Spinal cord (tissue), 10 donors: ENCODE measurements at places on chromosomes 2 and 18. TPM values are rescaled to one million over a fixed set of nuclear protein-coding genes. Genes with fewer than 3 reads are reported as not detected.

Gene REG3G
- 0.50 TPM for total RNA-seq

DNA sequence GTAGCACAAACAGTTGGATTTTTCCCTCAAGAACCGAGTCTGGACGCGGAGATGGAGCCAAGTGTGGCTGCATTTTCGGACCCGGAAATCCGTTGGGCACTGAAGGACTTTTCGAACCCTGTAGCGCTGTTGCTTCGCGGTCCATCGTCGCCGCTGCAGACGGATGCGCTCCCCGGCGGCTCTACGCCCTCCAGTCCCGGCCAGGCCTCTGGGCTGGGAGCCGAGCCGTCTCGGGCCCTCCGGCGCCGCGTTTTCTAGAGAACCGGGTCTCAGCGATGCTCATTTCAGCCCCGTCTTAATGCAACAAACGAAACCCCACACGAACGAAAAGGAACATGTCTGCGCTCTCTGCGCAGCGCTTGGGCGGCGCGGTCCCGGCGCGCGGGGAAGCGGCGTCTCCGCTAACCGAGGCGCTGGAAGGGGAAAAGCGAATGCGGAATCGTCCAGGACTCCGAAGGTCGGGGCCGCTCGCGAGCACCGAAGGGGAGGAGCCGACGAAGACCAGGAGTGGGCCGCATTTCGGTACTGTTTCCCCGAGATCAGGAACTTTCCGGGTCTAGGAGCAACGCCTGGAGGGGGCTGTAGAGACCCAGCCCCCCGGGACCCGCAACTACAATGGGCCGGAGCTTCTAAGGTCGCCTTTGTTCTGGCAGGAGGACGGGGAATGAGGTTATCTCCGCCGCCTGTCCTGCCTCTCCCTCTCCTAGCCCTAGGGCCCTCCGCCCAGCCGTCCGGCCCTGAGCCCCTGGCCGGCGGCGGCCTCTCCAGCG is 3.2 kb downstream of the EMX1 start:
- DNase-seq, result peak; percentile 58

DNA sequence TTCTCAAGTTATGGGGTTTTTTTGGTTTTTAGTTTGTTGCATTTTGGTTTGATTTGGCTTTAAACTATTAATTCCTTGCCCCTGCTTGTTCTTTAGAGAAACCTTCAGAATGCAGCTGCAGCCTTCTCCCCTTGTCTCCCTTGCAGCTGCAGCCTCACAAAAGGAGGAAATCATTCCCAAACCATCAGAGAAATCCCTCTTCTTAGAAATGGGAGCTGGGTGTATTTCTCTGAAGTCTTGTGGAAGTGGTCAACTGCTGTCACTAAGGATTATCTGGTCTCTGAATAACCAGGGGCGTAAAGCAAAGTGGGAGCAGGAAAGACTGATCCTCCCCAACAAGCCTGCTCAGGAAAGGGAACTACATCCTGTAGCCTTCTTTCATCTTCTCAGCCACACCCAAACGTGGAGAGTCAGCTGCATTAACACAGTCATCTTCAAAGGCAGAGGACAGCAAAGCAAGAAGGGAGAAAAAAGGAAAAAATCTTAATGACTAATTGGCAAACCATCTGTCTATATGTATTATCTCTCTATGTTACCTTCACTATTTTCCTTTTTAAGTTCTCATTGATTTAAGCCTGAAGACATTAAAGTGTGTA is 1834.1 kb upstream of the PIK3C3 start:
- DNase-seq, result no peak

DNA sequence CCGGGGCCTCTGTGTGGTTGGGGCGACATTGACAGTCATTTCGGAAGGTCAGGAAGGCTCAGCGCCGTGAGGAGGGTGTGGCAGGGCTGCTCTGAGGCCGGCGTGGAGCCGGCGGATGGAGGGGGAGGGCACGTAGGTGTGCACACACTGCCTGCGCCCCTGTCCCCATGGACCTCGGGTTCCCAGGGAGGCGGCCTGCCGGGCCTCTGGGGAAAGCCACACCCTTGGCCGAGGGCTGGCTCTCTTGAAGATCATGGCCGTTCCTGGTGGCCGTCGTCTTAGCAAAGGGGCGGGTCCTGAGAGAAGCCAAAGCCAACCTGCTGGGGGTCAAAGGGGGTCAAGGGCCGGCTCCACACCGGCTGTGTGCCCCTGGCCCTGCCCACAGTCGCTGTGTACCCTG is 11.9 kb downstream of the GPC1 start:
- no peak for DNase-seq

Gene SH2D6
- total RNA-seq, result not detected

Gene ABCB11
- total RNA-seq, result 0.66 TPM

DNA sequence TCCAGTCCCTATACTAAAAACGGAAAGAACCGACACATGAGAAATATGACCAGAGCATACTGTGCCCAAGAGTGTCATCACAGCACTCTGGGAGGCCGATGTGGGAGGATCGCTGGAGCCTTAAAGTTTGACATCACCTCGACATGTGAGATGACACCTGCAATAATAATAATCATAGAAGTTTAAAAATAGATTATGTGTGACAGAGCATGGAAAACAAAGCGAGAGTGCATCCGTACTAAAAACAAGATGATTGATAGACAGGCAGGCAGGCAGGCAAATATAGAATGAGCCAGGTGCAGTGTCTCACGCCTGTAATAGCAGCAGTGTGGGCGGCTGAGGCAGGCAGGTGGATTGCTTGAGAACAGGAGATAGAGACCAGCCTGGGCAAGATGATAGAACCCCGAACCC is 114.8 kb upstream of the ANKRD30BL start:
- DNase-seq, result no peak

Gene LHCGR
- total RNA-seq, result 0.66 TPM

Gene CTAGE1
- total RNA-seq, result not detected

Gene TRIM43
- total RNA-seq, result 0.59 TPM

DNA sequence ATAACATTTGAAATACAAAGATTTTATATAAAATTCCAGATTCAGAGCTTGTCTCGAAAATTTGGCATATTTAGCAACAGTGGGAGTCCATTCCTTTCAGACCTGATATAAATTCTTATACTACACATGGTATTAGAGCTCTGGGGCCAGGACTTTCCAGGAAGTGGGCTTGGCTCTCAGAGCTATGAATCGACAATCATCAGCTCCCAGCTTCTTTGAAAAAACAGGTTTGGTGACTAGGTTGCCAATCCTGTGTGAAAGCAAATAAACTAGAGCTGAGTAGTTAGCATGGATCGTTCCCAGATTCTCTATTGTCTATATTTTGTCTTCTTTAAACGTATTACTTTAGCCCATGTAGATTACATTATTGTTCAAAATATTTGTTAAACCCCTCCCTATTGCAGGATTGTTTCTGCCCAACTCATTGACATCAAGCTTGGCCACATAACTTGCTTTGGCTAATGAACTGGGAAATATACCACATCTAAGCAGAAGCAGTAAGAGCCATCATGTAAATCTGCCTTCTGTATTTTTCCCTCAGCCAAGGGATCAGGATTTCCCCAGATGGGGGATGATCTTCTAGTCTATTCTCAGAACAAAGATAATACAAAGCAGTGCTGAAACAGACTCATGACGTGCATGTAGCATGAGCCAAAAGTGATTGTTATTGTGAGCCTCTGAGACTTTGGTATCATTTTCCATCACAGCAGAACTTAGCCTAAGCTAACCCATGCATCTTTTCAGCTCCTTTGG is 105.4 kb downstream of the KCNH7 start:
- peak; percentile 6 for DNase-seq

Gene EFHD1
- total RNA-seq, result 13.7 TPM

Gene SLC14A1
- 19.4 TPM for total RNA-seq

GRCh38 chr2:23092831-23093230 is 292.1 kb upstream of the KLHL29 start:
- DNase-seq, result no peak

Gene DYNAP
- total RNA-seq, result not detected

DNA sequence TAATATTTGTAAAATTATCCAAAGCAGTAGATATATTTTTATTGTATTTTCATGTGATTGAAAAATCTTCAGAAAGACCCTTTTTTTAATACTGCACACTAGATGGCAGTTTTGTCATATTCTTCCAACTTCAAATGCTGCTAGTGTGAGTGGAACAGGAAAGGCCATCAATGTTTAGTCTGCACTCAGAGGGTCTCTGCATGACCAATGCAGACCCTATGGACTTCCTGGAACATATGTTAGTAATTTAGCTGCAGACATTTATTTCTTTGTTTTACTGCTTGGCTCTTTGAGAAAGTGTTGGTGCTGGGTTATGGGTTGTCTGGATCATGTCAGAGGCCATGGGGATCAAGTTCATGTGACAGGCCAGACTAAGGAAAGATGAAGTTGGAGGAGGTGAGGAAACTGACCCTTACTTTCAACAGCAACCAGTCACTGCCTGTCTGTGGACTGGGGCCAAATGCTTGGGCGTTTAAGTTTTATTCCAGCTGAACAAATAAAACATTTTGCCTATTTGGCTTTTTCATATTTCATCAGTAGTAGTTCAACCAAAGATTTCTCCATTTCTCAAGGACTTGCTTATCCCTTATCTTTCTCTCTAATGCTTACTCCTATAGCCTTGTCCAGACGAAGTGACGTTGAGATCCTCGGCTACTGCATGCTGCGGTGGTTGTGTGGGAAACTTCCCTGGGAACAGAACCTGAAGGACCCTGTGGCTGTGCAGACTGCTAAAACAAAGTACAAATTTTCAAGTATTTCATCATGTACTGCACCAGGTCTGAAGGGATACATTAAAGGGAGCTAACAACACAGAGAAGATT is 84.8 kb downstream of the VRK2 start:
- peak; percentile 78 for DNase-seq

DNA sequence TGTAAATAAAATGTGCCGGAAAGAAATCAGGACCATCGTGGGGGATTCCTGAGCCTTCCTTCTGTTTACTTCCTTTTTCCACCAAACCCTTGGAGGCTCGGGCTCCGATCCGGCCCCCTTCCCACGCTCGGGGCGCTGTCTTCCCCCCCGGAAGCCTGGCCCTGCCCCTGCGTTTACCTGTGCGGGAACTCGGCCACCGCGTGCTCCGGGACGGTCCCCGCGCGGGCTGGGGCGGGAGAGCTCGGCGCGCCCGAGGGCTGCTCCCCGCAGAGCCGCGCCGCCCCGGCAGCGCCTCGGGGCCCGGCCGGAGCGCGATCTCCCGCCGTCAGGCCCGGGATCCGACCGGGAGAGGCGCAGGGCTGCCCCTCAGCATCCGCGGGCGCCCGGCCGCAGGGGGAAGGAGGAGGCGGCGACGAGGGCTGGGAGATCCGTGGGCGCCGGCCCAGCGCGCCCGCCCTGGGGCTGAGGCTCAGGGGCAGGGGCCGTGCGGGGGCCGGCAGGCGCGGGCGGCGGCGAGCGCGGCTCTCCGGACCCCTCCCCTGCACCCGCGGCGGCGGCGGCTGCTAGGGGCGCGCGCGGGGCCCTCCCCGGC is 435 bp downstream of the ADCY3 start:
- DNase-seq, result no peak

DNA sequence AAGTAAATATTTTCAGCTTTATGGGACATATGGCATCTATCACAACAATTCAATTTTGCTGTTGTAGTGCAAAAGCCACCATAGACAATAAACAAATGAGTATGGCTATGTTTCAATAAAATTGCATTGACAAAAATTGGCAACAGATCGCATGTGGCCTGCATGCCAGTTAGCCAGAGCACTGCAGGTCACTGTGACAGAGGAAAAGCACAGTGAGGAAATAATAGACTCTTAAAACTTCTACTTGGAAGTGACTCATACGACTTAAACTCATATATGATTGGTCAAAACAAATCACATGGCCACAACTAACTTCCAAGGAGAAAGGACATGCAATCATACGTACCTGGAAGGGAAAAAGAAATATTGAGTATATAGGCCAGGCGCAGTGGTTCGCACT is 44.4 kb downstream of the EXOC6B start:
- no peak for DNase-seq

Gene INO80B
- 34.7 TPM for total RNA-seq

DNA sequence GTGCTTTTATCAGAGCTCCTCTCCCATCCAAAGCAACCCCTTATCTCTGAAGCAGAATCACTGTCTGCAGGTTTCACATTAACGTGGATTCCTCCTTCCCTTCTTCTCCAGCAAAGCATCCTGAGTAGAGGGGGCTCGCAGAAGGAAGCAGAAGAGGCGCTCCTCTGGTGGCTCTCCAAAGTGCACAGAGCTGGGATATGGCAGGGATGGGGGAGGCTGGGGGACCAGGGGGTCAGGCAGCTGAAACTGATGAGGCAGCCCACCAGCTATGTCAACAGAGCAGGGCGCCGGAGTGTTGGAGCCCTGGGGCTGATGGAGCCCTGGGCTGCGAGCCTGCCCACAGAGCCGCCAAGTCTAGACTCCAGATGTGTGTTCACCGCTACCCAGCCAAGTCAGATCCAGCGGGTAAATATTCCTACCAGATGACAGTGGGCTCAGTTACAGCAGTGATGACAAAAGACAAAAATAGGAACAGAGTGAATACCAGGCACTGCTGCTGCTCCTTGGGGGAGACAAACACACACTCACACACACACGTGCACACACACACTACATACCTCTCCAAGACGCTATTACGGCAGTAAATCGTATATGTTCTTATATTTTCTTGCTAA is 678.3 kb upstream of the ID2 start:
- DNase-seq, result peak; percentile 59

Gene ATP5F1A
- 760 TPM for total RNA-seq
